Stimulated activated CD8-positive, alpha-beta memory T cell treated with anti-CD3 and anti-CD28 coated beads, Interleukin-7, amount 100 ng/mL, for 24 hours (primary cell): ENCODE measurements at places on chromosomes 4 and X.

DNA sequence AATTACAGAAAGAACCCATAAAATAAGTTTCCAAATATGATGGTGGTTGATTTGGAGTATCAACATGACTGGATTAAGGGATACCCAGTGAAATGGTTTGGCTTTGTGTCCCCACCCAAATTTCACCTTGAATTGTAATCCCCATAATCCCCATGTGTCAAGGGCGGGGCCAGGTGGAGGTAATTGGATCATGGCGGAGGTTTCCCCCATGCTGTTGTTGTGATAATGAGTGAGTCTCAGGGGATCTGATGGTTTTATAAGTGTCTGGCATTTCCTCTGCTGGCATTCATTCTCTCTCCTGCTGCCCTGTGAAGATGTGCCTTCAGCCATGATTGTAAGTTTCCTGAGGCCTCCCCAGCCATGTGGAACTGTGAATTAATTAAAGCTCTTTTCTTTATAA is 39.1 kb downstream of the WDFY3 start:
- DNase-seq, result no peak

- no peak for DNase-seq
These were observed 13.0 kb downstream of the CORIN start for GRCh38 chr4:47824840-47825239.

DNA sequence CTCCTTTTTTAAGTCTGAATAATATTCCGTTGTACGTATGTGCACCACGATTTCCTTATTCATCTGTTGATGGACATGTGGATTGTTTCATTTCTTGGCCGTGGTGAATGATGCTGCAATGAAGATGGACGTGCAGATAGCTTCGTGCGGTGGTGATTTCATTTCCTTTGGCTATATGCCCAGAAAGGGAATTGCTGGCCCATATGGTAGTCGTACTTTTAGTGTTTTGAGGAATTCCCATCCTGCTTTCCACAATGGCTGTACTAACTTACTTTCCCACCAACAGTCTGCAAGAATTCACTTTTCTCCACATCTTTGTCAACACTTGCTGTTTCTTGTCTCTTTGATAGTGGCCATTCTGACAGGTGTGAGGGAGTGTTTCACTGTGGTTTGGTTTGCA is 12.8 kb downstream of the ZFP42 start:
- DNase-seq, result no peak

- no peak for DNase-seq
These were observed 179.6 kb downstream of the ANTXR2 start for GRCh38 chr4:79893456-79893855.

GRCh38 chrX:150871341-150871811 is 27.1 kb downstream of the CD99L2 start:
- DNase-seq, result no peak

DNA sequence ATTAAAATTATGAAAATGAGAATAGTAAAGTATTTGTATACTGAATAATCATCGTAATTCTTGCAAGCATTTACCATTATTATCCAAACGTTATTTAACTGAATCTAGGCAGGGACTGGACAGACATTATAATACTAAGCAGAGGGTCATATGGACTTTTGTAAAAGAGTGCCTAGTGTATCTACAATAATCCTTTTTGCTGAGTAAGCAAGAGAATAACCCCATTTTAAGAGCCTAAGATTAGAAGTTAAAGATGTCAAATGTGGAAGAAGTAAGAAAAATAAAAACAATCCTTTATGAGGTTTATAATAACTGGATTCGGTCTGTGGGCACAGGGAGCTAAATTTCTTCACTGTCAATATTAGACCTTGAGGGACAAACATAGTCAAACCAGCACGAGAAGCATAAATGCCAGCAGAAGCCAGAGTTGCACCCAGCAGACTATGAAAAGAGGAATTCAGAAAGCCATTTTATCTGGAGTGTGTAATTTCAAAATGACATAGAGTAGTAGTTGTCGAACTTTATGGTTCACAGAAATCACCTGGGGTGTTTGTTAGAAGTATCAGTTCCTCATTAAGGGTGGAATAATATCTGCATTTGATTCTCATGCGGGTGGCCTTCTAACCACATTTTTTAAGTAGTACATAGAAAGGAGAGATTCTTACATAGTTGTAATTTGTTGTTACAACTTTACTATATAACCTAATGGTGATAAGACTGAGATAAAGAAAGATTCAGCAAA is 39.7 kb upstream of the DCLK2 start:
- DNase-seq, result no peak

GRCh38 chr4:107312366-107312765 is 276.3 kb upstream of the DKK2 start:
- DNase-seq, result no peak

- DNase-seq, result no peak
These were observed 5.8 kb upstream of the SEPTIN11 start for GRCh38 chr4:76943790-76944189.

- no peak for DNase-seq
These were observed 534.0 kb downstream of the ANKRD50 start for GRCh38 chr4:124178449-124179021.

DNA sequence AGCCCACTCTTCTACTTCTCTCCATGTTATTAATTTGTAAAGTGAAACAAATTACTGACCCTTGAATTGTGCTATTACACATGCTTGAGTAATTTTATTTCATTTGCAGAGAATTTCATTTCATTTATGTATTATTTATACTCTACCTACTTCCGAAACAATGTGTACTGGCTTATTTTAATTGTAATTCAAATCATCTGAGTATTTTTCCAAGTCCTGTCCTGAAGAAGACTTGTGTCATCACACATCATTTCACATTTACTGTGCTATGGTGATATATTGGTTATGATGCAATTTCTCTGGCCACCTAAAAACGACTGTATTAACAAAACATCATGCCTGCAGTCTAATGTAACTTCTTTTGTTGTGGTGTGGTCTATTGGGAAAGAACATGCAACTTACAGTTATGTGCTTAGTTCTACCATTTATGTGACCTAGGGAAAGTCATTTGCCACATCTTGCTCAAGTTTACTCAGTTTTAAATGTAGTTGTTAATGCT is 384.5 kb downstream of the RPA4 start:
- DNase-seq, result no peak

GRCh38 chrX:68403522-68403921 is 29.8 kb downstream of the OPHN1 start:
- no peak for DNase-seq

- DNase-seq, result no peak
These were observed 66.9 kb upstream of the PLAC1 start for GRCh38 chrX:134725103-134725690.
